ENCODE measurements at places on chromosomes 2 and 18.
A peak's percentile ranks its signal among the peaks of the same experiment; 100 is the strongest.

- DNase-seq = no peak
Observed at GRCh38 chr2:233964581-233964980, 47.4 kb downstream of the TRPM8 start.

- no peak for DNase-seq
Observed at GRCh38 chr2:120606931-120607330, 128.7 kb upstream of the GLI2 start.

- DNase-seq = no peak
Observed at GRCh38 chr18:35397976-35398375, 20.8 kb upstream of the ZNF396 start.

DNA sequence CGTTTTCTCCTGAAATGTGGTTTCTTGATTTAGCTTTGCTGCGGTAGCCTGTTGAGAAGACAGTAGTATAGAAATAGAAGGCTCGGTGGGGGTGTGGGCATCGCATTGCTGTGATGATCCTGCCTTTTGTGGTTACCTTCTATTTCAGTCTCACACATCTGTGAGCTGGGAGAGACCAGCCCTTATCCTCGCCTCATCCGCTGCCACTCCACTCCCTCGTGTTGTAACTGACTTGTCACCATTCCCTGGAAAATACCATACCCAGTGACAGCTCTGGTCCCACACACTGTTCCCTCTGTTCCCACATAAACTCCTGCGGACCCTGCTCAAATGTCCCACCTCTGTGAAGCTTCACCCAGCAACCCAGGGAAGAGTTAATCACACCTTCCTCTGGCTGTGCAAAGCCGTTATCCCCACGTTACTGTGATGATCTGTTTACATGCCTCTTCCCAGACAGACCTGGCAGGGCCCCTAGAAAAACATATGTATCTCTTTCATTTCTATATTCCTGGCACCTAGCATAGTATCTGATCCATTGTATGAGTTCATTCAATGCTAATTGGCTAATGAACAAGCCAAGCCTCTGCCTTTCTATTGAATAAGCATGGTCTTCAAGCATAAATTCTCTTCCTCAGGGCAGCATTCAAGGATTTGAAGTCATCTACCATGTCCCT is 114.6 kb downstream of the MAPK4 start:
- no peak for DNase-seq

GRCh38 chr2:45380131-45380836 is 230.8 kb downstream of the SRBD1 start:
- peak; percentile 98 for DNase-seq

DNA sequence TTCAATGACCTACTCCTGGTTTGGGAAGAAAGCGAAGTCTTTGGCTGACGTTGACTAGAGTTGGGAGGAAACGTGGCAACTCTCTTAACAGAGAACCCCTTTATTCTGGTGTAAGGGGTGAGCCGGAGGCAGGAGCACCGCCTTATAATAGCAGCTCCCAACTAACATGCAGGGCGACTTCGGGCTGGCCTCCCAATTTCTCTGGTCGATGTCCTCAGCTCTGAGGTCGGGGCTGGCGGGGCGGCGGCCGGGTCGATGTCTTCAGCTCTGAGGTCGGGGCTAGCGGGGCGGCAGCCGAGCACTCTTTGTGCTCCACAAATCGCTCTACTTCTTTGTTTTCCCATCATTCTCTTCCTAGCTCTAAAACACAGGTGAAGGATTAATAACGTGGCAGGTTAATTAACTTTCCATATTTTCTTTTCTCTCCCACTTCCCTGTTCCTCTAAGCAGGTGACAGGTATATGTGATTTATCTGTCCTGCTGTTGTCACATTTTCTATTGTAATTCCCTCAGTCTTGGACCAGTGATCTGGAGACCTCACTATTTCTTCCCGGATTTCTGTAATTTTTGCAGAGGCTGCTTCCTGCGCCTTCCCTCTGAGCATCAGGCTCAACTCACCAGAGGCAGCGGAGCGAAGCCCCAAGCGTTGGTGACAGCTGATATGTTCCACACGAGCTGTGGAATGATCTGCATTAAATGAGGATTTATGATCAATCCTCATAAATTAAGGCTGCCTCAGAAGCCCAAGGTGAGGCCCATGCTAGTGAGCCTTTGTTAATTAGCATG is 64.3 kb downstream of the ACKR3 start:
- no peak for DNase-seq
